ENCODE measurements at places on chromosomes 5 and 9.

DNA sequence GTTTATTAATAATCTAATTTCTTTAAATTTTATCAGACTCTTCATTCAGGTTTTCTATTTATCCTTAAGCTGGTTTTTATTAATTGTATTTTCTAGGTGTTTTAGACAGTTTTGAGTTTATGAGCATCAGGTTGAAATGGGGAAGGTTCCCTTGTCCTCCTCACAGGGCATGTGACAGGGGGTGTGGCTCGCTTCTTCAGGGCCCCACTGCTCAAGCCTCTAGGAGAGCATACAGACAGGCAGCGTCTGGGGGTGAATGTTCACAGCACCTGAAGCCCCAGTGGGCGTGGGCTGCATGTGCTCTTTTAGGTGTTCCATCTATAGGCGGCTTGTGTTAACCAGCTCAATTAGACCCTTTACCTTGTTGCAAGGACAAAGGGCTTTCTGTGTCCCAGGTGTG, 78.2 kb upstream of the RUFY1 start:
- no peak for DNase-seq

- DNase-seq, result no peak
Observed at GRCh38 chr9:108386859-108387384, 468.9 kb downstream of the ACTL7B start.

- no peak for DNase-seq
Observed at GRCh38 chr5:168401880-168402279, 84.4 kb upstream of the RARS1 start.

- no peak for DNase-seq
Observed at GRCh38 chr5:17088051-17088450, 129.4 kb upstream of the BASP1 start.

- no peak for DNase-seq
Observed at GRCh38 chr9:85114799-85115198, 445.3 kb downstream of the NTRK2 start.

GRCh38 chr9:110847671-110848070, 179.1 kb downstream of the MUSK start:
- DNase-seq, result no peak

GRCh38 chr9:136050701-136051452, 44.2 kb downstream of the NACC2 start:
- peak; percentile 58 for DNase-seq

DNA sequence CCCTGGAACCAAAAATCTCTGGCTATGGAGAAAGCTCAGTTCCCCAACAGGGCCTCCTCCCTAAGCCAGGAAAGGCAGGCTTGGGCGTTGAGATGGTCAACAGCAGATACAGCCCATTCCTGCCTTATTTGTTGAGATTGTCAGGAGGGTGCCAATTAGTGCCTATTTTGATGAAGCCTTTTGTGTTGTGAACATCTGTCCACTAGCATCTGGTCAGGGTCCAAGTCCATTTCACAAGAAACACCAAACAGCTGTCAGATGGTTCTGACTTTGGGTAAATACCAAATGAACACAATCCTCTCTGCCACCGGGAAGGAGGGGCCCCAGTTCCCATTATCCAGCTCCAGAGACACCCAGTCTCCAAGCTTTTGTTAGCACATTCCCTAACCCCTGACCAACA, 19.9 kb downstream of the SEMA6A start:
- no peak for DNase-seq

DNA sequence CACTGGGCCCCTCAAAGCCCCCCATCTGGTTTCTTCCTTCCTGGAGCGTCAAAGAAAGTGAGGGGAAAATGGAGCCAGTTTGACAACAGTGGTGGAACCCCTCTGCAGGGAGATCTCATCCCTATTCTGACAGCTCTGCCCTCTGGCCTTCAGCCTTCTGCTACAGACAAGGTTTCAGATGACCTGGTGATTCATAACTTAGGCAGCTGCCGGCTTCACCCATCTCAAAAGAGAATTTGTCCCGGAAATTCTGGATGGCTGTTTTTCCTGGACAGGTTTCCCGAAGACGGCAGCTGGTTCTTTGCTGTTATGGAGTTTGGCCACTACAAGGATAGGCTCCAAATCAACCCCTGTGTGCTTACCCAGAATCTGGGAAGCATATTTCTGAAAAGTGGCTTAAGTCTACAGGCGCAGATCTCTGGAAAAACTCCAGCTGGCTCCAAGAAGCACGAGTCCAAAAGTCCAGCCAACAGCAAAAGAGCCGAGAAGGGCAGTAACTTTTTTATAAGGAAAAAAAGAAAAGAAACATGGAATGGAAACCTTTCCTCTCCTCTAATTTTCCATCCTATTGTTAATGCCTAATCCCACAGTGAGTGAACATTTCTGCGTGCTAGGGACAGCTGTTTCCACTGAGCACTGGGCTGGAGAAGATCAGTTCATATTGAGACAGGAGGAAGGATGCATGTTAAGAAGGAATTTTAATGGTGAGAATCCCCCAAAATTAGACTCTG, 54.5 kb downstream of the ZNF366 start:
- peak; percentile 93 for DNase-seq

GRCh38 chr5:3225201-3225960, 370.3 kb upstream of the IRX1 start:
- DNase-seq, result no peak

DNA sequence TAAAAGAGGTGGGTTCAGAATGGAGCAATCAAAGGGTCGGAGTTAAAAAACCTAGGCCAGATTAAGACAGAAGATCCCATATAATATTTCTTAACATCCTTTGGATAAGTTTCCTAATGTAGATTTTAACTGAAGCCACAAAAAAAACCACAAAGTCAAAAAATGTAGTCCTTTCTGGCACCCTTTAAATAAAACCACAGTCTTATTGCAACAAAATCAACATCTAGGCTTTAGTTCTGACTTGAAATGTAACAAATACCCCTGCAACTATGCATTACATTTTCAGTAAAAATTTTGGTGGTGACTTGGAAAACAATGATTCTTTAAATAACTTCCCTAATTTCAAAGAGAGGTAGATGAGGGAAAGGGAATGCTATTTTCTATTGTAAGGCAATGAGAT, 109.2 kb downstream of the PSAT1 start:
- DNase-seq, result no peak

DNA sequence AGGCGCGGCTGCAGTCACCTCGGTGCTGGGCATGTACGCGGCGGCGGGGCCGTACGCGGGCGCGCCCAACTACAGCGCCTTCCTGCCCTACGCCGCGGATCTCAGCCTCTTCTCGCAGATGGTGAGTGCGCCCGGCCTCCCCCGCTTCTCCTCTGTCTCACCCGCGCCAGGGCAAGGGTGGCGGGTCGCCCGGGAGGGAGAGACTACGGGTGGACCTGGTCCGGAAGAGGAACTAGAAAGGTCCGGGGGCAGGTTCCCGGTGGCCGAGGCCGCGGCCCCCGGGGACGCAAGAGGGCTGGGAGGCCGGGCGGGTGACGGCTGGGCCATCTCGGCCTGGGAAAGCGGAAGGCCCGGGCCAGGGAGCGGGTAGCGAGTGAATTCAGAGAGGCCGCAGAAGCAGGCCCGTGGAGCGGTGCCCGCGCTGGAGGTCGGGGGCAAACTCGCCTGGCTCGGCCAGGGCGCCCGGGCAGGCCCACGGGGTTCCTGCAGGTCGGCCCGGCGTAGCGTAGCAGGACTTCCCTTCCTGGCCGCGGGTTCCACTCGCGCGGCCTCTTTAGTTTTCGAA, 711 bp downstream of the IRX1 start:
- no peak for DNase-seq

- peak; percentile 43 for DNase-seq
Observed at GRCh38 chr9:88106492-88106891, 31.8 kb downstream of the SPATA31C2 start.

DNA sequence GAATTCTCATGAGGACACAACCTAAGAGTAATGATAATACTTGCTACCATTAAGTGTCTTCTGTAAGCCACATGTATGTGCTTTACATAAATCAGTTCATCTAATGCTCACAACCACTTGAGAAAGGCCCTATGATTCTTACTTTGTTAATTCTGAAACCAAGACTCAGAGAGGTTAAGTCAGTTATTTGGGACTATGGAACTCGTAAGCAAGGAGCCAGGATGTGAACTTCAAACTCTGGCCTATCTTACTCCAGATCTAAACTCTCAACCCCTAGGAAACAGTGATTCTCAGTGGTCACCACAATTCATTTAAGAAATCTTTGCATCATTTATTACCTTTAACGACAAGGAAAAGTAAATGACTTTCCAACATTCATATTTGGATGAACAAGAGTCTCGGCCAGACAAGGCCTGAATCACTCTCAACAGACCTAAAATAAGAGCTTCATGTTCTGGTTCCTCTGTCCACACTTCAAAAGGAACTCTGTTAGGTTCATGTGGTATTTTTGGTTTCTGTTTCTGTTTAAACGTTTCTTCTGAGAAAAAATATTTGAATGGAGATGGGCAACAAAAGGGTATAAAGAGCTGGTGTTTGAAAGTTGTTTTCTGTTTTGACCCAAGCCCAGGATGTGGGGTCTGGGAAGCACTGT, 104.8 kb downstream of the LPAR1 start:
- DNase-seq, result no peak

- DNase-seq, result no peak
Observed at GRCh38 chr5:56712895-56713591, 102.3 kb upstream of the MAP3K1 start.

GRCh38 chr5:116709082-116709481, 134.5 kb upstream of the SEMA6A start:
- DNase-seq, result no peak

DNA sequence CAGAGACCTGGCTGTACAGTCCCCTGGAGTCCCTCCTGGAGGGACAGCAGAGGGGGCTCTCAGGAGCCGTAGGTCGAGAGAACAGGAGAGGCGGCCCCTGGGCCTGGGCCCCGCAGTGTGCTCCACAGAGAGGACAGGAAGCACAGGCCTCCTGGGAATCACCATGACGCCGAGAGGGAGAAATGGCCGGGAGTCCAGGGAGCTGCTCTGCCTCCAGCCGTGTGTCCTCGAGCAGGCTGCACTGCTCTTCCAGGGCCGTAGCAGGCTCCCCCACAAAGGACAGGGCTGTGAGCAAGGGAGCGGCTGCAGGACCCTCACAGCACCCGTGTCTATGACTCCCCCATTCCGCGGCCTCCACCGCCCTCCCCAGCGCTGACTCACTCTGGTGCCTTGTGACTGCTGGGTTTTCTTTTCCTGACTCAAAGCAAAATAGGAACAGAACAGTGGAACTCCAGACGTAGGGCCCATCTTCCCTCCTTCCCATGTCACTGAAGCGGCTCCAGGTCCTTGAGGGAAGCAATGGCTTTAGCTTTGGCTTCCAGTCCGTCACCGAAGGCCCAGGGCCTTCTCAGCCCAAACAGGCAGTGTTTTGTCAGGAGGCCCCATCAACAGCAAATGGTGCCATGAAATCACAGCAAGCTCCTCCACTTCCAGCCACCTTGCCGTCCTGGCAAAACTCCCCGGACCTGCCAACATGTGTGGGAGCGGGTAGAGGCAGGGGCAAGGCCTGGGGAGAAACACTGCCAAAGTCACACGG, 114.2 kb downstream of the LHFPL2 start:
- no peak for DNase-seq

DNA sequence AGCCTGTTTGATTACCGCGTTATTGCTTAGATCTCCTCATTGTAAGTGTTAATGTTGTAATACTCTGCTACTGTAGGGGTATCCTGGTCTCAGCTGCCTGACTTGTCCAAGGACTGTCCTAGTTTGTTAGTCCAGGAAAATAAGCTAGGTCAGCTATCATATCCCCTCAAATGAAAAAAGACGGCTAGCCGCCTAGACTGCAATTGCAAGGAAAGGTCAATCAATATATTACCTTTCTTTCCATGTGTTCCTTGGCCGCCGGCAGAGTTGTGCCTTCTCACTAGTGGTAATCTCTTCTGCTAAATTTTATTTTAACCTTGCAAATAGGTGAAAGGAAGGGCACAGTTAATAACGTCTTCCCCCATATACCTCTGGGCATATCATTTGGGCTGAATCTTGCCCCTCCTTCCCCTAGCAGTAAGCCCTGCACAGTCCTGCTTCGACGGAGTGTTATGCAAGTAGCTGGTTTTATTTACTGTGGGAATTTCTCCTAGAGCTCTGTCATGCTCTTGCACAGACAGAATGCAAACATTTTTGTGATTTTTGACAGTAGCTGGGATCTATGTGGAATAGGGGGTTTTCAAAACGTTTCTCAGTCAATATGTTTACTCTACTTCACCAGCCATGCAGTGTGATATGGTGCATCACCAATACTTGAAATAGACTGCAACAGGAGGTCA, 288.5 kb downstream of the MAST4 start:
- DNase-seq, result no peak

- no peak for DNase-seq
Observed at GRCh38 chr5:142969624-142970439, 199.7 kb downstream of the ARHGAP26 start.

DNA sequence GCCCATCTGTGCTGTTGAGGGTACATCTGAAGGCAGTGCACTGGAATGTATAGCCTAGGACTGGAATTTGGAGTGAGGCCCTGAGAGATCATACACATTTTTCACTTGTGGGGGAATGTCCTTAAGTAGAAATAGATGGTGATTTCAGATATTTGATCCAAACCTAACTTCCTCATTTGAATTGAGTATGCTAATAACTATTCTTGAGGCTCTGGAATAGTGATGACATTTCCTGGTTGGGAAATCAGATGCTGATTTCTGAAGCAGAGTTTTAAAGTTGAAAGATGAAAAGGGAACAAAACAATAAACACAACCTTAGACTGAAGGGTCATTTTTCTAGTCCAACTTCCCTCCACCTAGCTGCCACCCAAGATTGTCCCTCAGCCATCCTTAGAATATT, 163.0 kb upstream of the CCDC152 start:
- no peak for DNase-seq

- no peak for DNase-seq
Observed at GRCh38 chr9:107105784-107106183, 177.3 kb upstream of the RAD23B start.

GRCh38 chr5:41433552-41434181, 76.7 kb downstream of the PLCXD3 start:
- no peak for DNase-seq

DNA sequence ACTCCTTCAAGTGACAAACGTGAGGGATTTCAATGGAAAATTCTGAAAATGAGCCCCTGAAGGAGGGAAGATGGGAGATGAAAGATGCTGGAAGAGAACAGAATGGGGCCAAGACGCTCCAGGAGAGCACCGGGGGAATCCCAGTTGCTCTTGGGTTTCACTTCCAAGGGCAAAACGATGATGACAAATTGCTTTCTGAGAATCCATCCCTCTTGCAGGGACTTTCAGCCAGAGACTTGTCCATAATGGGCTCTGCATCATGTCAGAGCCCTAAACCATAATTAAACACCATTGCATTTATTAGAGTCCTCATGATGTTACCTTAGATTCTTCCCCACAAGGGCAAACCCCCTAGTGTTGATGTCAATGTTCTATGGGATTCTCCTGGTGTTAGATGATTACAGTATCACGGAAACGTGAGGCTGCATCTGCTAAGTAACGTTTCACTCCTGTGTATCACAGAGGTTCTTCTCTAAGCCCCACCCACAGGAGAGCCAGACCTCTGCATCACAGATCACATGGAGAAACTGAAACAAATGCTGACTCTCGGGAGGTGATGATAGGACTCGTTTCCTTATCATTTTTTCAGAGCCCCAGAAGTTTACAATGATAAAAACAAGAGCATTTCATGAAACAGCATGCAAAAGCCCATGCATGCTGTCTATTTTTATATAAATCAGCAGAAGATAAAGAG, 114.4 kb downstream of the TENT4A start:
- no peak for DNase-seq
